ENCODE measurements at places on chromosomes 4 and X.

DNA sequence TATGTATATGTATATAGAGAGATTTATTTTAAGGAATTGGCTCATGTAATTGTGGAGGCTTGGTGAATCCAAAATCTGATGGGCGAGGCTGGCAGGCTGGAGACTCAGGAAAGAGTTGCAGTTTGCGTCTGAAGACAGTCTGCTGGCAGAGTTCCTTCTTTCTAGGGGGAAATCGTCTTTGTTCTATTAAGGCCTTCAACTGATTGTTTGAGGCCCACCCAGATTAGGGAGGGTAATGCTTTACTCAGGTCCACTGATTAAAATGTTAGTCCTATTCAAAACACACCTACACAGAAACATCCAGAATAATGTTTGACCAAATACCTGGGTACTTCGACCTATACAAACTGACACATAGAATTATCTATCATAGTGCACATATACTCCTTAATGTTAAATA, 149.5 kb downstream of the NAA11 start:
- no peak for DNase-seq

DNA sequence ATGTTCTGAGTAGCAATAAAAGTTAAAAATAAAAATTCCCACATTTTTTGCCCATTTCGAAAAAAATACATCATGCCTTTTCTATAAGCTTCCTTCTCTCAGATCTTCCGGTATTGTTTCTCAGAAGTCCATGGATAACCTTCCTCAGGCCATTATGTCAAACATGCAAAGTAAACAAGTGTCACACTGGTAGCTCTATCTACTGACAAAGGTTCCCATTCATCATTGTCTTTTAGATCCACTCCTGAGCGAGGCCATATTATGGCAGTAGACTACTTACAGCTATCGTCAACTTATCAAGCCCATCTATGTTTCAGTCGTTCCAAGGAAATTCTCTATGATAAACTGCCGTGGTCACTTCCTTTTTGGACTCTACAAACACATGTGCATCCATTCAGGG, 1068.2 kb downstream of the GLUD2 start:
- DNase-seq: no peak

DNA sequence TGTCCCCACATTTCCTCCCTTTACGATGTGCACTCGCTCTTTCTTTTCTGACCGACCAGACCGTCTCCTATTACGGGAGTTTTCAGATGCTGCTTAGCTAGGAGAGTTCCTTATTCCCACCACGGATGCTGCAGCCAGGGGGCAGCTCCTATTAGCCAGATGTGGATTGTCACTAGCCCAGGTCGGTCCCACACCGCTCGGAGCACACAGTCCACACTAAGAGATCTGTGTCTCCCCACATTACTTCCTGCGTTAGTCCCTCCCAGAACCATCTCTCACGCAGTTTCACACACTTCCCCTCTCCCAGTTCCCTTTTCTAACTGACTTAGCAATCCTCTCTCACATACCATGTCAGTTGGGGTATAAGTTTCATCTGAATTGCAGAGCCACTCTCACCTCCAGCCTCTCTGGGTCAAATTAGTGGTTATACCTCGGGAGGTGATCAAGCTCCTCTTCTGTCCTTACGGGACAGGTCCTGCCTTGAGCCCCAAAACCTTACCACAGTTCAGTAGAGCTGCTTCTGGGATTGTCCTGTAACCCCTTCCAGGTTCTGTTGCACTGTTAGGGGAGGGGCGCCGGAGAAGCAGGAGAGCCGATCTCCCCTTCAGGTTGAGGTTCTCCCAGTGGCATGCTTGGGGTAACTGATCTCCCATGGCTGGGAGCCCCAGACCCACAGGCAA, 28.2 kb downstream of the SULT1E1 start:
- DNase-seq: no peak

DNA sequence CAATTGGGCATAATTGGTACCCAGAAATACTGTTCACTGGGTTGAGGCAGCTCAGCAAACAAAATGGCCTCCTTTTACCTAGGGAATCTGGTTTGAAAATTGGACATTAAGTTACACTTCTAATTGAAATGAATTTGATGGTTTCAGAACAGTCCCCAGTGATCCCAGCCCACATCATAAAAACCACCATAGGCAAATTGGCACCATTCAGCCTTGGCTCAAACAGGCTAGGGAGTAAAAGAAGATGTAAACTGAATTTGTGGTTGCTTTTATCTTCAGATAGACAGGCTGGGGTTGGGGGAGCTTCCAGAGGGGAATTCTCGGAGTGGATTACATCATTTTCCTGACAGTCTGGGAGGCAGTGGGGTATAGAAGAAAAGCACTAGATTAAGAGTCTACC, 576.5 kb downstream of the MID1IP1 start:
- no peak for DNase-seq

DNA sequence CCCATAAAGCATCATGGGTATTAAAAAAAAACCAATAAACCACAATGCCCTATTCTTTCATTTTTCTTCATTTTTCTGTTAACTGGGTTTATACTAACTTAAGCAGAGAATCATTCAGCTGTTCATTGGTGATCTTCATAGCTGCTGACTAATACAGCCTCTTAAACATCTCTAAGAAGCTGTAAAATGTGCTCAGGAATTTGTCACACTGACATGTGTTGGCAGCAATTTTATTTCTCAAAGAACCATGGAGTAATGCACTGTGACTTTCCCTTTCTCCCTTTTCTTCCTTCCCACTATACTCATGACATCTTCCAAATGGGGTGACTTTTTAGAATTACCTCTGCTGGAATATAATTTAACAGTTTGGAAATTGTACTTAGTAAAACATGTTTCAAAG, 315.4 kb downstream of the ANTXR2 start:
- no peak for DNase-seq

- DNase-seq: no peak
Observed at GRCh38 chr4:7985891-7986441, 46.3 kb upstream of the AFAP1 start.

All from islet precursor cell (in vitro differentiated cells).